ENCODE measurements at places on chromosomes 4 and X.

DNA sequence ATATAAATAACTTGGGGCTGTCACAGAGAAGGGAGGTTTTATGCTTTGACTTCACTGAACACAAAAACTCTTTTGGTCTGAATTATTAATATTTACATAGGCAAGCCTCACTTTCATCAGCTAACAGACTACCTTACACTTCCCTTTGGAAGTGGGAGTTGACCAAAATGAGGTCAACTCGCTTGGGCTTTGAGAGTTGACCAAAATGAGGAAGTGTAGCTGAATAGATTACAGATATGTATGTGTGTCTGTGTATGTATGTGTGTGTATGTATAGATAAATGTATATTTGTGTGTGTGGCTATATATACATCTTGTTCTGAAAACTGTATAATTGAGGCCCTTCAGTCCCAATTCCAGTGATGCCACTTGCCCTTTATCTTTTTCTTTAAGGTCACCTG is 113.3 kb upstream of the IL13RA1 start:
- DNase-seq = no peak

- DNase-seq = no peak
Observed at GRCh38 chr4:123158576-123158975, 236.2 kb upstream of the NUDT6 start.

- no peak for DNase-seq
Observed at GRCh38 chrX:147565237-147565636, 346.5 kb upstream of the FMR1 start.

DNA sequence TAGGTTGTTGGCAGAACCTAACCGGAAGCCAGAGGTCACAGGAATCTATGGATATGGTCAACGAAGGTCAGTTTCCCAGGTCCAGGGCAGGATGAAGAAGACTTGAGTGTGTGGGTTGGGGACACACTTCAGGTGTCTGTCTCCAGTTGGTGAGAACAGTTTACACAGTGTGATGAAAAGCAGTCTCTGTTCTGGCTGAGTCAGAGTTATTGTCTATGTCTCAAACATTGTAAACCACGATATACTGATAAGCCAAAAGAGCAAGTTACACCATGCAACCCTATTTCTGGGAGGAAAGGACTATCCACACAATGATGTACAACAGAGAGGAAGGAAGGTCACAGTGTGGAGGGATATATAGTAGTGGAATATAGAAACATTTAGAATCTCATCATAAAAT is 187.1 kb upstream of the C1QTNF7 start:
- no peak for DNase-seq

GRCh38 chrX:11319806-11320520 is 26.8 kb downstream of the AMELX start:
- no peak for DNase-seq
